Astrocyte (in vitro differentiated cells and primary cell): ENCODE measurements at places on chromosomes 6 and 20. TPM values are rescaled to one million over a fixed set of nuclear protein-coding genes. Genes with fewer than 3 reads are reported as not detected.

DNA sequence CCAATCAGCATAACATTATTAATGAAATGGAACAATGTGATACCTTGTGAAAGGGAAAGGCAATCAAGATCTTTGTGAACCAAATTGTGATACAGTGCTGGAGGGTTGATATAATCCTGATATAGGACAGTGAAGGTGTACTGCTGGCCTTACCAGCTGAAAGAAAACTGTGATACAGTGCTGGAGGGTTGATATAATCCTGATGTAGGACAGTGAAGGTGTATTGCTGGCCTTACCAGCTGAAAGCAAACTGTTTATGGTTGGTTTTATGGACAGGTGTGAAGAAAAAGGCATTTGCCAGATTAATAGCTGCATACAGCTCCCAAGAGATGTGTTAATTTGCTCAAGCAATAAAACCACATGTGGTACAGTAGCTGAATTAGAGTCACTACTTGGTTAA, 73.9 kb downstream of the MRAP2 start:
- DNase-seq, result no peak

GRCh38 chr20:31605902-31606803, 1.1 kb downstream of the ID1 start:
- DNase-seq, result no peak

GRCh38 chr6:159122453-159122852, 46.7 kb upstream of the FNDC1 start:
- no peak for DNase-seq

DNA sequence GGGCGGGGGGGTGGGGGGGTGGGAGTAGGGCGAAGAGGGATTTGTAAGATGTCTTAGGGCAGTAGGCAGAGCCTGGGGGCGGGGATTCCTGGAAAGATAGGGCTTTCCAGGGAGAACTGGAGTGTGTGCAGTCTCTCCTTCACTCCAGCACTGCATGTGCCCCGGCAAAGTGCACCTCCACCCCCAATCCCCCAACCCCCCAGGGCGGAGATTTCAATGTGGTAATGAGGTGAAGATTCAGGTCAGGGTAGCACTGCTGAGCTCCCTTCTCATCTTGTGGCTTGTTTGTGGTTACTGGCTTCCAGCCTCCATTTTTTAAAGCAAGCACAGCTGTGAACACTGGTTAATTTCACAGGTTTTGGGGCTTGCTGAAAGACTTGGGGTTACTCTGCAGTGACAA, 5.9 kb downstream of the TMEM239 start:
- peak; percentile 44 for DNase-seq

DNA sequence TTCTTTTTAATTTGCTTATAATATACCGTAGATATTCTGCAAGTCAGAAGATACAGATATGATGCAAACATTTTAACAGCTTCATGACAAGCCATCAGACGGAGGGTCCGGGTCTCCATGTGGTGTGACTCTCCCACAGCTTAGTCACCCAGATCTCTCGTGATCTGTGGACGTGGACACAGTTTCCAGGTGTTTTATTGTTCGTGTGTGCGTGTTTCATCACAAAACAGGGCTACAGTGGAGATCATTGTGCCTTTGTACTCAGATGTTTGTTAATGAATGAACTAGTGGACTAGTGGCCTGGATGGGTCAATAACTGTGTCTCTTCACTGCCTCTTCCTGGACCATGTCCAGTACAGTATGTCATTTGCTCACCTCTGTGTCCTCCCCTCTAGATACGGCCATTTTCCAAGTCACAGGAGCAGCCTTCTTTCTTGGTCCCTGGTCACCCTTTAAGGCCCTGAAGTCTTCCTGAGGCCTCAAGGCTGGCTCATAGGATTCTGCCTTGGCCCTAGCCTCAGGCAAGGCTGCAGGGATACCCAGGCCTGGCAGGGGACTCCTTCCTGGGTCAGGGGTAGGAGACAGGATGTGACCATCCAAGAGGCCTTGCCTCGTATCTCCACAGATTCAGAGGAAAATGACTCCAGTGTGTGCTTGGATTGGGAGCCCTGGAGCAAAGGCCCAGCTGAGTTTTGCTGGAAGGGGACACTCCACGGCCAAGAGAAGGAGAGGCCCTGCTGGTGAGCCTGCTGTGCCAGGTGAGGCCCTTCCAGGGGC, 4.6 kb downstream of the ADIG start:
- DNase-seq, result no peak

DNA sequence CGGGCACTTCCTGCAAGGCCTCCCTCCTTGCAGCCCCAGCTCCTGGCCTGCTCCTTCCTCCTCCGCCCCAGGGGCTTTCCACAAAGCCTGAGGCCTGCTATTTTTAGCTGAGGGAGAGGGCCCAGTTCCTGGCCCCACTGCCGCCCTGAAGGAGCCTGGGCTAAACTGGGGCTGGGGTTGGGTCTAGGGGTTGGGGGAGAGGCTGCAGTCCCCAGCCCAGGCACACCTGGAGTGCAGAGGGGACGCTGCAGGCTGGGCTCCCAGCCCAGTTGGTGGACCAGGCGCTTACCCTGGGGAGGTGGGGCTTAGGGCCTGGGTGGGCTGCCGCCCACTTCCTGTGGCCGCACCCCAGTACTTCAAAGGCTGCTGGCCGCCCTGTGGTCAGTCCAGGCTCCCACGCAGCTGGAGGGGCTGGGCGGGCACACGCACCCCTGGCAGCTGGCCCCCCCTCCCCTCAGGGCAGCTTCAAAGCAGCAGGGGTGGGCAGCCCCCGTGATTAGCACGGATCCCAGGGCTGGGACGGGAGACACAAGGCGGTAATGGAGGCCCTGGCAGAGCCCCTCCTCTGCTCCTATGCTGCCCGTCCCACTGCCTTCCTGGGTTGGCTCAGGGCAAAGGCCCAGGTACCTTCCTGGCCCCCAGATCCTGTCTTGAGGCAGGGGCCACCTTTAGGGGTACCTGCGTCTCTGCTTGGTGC, 7.1 kb upstream of the ABHD16B start:
- DNase-seq, result no peak

PAQR8 gene
- total RNA-seq, result 1.2 and 1.5 TPM in 2 replicates

- no peak for DNase-seq
These were observed 2.5 kb upstream of the MMP24 start for GRCh38 chr20:35223941-35224340.

- no peak for DNase-seq
These were observed 10.3 kb downstream of the GFRA4 start for GRCh38 chr20:3652676-3653596.

DNA sequence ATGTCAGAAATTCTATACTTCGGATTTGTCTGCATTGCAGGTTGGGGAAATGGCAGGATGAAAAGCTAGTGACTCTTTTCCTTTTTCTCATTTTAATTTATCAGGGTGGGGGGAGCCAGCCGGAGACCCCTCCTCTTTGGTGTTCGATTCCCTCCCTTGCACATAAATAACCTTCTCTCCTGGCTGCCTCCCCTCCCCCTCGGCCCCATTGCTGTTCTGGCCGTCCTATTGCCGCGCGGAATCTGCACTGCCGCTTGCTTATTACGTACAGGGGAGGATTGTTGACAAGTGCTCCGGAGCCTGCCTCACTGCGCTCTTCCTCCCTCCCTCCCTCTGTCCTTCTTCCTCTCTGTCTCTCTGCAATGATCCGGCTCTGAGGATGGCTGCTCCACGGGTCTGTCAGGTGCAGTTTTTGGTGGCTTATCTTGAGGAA, 154.7 kb downstream of the JARID2 start:
- DNase-seq, result no peak

- DNase-seq, result no peak
These were observed 38.6 kb upstream of the NXT1 start for GRCh38 chr20:23311947-23312506.

- no peak for DNase-seq
These were observed 17.6 kb downstream of the EEF1A1 start for GRCh38 chr6:73503027-73503772.

- no peak for DNase-seq
These were observed 87.9 kb downstream of the BFSP1 start for GRCh38 chr20:17443131-17443858.

- DNase-seq, result no peak
These were observed 150.2 kb downstream of the PRL start for GRCh38 chr6:22146678-22146930.

- no peak for DNase-seq
These were observed 11.1 kb downstream of the KCNB1 start for GRCh38 chr20:49471397-49471796.

DNA sequence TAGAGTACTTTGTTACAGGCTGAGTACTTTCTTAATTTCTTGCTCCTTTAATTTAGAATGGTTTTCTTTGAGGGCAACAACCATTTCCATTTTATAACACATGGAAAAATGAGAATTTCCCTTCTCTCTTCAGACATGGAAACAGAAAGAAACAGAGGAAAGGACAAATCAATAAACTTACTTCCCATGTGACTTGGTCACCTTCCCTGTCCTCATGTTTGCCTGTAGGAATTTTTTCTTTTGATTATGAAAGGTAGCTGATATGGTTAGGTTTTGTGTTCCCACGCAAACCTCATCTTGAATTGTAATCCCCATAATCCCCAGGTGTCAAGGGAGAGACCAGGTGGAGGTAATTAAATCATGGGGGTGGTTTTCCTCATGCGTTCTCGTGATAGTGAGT, 169.7 kb downstream of the PHF3 start:
- no peak for DNase-seq

DNA sequence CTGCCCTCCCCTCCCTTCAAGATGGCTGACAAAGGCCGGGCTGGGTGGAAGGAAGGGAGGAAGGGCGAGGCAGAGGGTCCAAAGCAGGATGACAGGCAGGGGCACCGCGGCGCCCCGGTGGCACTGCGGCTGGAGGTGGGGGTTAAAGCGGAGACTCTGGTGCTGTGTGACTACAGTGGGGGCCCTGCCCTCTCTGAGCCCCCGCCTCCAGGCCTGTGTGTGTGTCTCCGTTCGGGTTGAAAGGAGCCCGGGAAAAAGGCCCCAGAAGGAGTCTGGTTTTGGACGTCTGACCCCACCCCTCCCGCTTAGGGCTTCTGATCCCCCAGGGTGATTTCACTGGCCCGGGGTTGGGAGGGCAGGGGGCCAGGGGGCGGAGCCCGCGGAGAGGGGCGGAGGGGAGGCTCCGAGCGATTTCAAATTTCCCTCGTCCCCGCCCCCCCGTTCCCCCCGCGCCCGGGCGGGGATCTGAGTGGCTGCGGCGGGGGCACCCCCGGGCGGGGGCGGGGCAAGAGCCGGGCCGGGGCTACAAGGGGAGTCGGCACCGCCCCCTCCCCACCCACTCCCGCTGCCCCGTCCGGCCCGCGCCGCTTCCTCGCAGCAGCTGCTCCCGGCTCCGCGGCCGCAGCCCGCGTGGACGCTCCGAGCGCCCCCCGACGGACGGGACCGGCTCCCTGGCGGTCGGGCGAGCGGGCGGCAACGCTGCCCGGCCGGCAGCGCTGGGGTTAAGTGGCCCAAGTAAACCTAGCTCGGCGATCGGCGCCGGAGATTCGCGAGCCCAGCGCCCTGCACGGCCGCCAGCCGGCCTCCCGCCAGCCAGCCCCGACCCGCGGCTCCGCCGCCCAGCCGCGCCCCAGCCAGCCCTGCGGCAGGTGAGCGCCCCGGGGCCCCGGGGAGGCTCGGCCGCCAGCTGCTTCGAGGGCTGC, at the start of gene DNMT3B:
DNMT3B (plus strand) TSS at position 555 of the 923 bp plus-strand sequence. CDS start 17,939 bp downstream, outside the sequence.
- peak; percentile 55 for DNase-seq

GRCh38 chr6:13327691-13328075, 654 bp downstream of the TBC1D7 start:
- no peak for DNase-seq

TINAG gene
- not detected in 2 replicates for total RNA-seq

DNA sequence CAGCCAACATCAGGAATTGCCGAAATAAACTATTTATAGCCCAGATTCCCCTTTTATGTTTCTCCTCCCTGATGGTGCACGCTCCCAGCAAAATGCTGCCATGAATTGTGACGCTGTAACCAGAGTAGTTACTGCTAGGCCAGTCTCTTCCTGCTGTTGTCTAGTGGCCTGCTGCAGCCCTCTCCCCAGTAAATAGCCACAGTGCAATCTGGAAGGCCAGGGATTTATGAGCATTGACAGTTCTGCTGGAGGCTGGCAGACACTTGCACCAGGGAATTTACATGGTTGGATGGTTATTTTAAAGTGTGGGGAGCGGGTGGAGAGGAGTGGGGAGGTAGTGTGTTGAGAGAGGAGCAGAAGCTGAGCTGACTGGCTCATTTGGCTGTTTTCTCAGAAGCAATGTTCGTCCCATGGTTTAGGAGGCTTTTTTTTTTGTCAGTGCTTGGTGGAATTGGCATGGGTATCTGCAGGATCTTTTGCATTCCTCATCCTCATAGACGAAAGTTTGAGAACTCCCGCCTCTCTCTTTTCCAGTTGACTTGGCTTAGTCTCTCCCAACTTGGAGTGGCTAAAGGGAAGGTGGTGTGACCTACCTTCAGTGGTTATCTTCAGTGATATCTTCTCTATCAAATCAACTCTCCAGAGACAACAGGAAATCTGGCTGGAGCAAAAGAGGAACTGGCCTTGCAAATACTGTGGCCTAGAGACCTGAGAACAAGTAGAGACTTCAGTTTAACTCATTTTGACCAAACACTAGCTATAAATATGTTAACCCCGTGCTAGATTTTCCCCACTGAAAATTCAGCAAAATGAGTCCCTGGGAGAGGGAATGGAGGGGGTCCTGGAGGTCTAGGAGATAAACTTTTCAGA, 99.3 kb upstream of the VSTM2L start:
- DNase-seq, result no peak

DNA sequence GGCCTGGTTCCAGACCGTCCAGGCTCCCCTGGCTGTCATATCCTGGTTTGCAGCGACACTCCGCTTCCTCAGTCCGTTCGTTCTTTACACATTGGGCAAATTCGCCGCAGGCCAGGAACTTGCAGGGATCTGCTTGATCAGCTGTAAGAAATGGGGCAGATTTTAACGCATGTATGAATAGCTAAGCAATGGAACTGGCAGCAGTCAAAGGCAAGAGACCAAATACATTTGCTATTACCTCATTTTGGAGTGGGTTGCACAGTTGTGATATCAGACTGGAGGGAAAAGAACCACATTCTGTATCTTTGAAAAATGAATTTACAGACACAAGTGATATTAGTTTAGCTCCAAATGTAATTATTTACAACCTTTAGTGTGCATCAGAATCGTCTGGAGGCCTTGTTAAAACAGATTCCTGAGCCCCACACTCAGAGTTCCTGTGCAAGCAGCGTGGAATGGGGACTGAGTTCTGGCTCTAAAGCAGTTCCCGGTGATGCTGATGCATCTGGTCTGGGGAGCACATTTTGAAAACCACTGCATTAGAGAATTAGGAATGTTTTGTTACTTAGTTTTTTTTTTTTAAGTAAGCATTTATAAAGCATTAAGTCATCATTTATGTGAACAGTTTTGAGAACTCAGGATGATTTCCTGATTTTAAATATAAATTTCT, 141.3 kb downstream of the IMPG1 start:
- DNase-seq, result peak; percentile 31

DNA sequence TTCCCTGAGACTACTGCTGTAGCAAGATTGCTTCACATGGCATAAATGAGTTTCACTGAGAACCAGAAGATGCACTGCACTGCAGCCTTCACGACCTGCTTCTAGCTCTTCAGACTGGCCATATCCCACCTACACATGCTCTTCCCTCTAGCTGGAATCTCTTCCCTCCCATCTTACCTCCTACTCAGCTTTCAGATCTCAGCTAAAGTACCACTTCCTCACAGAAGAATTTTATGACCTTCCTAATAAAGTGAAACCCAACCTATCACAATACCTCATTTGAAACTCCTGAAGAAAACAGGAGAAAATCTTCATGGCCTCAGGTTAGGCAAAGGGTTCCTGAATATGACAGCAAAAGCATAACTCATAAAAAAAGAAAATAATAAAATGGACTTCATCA, 99.9 kb downstream of the DTNBP1 start:
- no peak for DNase-seq
